ENCODE measurements at places on chromosomes 2 and 18.

GRCh38 chr18:78069784-78070664, 820.4 kb downstream of the GALR1 start:
- DNase-seq, result no peak

DNA sequence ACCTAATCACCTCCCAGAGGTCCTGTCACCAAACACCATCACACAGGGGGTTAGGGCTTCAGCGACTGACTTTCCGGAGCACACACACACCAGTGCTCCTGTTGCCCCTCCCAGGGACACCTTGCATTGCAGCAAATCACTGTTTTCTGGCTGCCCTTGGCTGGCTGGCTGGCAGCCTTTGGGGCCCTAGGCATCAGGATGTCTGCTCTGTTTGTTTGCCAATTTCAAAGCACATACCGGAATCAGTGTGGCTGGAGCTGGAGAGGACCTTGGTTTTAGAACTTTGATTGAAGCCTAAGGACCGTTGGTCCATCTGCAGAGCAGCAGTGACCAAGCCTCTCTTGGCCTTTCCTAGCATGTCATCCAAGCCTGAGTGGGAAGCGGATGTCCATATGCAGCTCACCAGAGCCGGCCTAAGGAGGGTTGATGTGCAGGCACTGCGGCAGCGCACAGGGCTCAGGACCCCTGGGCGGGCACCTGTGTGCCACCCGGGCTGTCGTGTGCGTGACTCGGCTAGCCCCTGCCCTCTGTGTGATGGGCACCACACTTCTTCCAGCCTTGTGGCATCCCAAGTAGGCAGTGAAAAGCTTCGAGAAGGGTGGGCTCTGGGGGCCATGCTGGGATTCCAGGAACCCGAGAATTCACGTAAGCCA, 62.1 kb downstream of the GBX2 start:
- no peak for DNase-seq

DNA sequence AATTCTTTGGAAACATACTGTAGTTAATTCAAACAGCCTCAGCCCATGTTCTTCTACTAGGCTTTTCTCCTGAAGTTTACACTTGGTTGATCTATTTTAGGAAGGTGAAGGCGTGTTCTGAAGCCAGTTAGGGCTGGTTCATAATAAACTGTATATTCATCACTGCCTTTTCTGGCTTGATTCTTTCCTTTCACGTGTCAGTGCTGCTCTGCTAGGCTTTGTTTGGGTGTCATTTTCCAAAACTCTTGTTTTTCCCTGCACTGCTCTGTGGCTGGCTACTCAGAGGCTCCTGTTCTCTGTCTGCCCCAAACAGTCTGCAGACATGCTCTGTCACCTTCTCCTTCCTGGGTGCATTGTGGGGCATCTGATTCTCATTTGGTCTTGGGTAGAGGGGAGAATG, 136.1 kb downstream of the PARD3B start:
- DNase-seq, result no peak

GRCh38 chr2:109463236-109463635, 150.5 kb downstream of the SEPTIN10 start:
- DNase-seq, result no peak

GRCh38 chr2:164314148-164314547, 307.1 kb downstream of the GRB14 start:
- DNase-seq, result no peak

DNA sequence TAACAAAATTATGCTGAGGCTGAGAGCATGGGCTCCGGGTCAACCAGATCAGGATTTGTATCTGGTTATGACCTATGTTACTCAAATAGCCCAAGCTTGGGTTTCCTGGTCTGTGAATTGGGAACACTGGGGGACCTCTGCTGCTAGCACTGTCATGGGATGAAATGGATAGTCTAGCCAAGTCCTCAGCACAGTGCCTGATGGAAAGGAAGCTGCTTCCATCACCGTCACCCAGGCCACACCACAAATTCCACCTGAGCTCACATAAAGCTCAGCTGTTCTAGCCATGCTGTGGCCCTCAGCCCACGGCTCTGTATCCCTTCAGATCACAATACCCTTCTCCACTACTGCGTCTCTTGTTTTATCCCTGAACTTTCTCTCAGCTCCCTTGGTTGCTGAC, 179.6 kb upstream of the SP5 start:
- no peak for DNase-seq

DNA sequence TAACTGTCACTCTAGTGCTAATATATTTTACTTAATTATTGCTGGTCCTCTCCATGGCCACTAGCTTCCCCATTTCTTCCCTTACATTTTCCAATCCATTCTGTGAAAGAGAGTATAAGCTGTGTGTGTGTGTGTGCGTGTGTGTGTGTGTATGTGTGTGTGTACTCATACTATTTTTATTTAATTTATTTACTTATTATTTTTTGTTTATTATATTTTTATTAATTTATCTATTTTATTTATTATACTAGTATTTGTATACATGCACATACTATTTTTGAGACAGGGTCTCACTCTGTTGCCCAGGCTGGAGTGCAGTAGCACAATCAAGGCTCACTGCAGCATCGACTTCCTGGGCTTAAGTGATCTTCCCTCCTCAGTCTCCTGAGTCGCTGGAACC, 59.6 kb downstream of the IKZF2 start:
- no peak for DNase-seq

DNA sequence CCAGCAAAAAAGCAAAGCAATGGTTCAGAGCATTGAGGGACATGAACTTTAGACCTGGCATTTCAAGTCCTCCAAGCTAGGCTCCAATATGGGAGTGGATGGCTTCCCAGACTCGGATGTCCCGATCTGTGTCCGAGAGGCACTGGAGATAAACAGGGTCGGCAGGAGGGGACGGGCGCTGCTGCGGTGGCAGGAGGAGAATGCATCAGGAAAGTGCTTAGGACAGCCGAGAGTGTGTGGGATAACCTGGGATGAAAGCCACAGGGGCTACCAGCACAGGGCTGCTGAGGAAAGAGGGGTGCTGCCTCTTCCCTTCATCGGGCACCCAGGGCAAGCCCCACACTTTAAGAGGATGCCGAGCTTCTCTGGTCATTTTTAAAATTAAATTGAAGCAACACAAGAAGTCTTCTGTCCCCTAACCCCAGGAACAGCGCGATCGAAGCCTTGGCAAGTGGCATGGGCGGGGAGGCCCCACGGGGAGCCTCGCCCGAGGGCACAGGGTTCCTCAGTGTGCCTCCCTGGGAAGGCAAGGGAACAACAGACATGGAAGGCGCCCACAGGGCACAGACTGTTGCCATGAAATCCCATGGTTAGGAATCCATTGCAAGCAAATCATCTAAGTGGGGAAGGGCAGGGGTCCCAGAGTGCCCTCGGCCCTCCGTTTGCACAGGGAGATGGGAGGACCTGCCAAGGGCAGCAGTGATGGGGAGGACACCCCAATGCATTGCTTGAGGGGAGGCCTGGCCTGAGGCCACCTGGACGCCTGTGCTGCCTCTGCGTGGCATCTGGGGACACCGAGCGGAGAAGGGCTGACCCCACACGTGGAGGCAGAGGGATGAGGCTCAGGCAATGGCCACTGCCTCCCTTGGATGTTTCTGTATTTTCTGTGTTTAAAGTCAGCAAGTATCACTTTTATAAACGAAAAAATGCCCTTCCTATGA, 78.5 kb upstream of the GPC1 start:
- DNase-seq, result no peak

GRCh38 chr2:185291035-185291647, 447.5 kb upstream of the FSIP2 start:
- no peak for DNase-seq

- no peak for DNase-seq
Observed at GRCh38 chr18:35828591-35828990, 143.9 kb upstream of the RMP24 start.

DNA sequence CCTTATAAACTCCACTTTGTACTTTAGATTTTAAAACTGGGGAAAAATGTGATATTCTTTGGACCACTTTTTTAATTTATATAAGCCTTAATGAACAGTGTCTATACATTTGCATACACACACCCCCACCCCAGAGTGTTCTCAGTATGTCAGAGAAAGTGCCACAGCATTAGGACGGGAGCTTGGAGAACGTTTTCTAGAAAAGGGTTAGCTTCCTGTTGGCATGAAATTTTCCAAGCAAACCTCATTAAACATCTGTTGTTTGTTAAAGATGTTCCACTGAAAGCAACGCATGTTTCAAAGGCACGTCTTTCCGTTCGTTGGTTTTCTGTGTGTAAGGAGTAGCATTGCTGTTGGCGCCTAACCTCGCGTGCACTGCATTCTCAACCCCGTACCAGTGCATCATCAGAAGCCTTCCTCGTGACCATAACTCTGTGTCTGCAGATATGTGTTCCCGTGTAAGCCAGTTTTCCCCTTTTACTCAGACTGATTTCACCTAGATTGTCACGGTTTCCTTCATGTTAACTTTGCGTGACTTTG, 228.5 kb downstream of the ALPK2 start:
- DNase-seq, result no peak

DNA sequence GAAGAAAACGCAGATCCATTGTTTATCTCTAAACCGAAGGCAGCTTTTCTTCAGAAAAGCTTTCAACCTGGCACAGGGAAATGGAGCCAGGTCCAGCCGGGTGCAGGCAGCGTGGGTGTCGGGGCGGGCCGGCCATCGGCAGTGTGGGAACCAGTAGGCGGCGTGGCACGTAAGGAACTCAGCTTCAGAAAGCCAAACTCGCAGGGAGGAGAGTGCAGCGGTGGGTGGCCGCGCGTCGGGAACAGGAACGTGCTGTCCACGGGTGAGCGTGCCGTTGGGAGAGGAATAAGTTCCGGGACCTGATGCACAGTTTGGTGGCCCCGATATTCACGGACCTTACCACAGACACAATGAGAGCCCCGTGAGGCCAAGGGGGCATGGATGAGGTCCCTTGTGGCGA, 270.4 kb downstream of the TWIST2 start:
- DNase-seq, result no peak

GRCh38 chr18:79395761-79396404, at the start of gene NFATC1:
TSS of gene NFATC1 (plus strand) at chr18:79395930. CDS start at chr18:79396225, 295 bp downstream.
- DNase-seq, result peak; percentile 64

DNA sequence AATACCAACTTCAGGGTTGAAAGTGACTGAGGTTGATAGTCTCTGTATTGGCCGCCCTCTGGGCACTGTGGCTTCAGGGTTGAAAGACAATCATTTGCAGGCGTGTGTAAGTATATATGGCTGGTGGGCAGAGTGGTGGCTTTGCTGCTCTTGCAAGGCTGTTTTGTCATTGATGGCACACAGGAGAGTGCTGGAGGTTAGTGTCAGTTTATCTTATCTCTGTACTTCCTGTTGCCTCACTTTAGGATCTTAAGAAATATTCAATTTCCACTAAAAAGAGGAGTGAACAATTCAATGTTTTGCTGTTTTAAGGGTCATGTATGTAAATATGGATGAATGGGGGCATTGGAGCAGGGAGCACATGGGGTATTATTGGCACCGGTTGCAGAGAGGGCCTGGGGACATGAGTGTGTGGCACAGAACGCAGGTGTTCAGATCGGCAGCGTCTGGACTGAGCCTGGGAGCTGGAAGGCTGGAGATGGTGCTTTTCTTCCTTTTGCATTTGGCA, 51.5 kb downstream of the NCK2 start:
- DNase-seq, result no peak

- DNase-seq, result no peak
Observed at GRCh38 chr2:121634354-121635307, 14.6 kb downstream of the CLASP1 start.

DNA sequence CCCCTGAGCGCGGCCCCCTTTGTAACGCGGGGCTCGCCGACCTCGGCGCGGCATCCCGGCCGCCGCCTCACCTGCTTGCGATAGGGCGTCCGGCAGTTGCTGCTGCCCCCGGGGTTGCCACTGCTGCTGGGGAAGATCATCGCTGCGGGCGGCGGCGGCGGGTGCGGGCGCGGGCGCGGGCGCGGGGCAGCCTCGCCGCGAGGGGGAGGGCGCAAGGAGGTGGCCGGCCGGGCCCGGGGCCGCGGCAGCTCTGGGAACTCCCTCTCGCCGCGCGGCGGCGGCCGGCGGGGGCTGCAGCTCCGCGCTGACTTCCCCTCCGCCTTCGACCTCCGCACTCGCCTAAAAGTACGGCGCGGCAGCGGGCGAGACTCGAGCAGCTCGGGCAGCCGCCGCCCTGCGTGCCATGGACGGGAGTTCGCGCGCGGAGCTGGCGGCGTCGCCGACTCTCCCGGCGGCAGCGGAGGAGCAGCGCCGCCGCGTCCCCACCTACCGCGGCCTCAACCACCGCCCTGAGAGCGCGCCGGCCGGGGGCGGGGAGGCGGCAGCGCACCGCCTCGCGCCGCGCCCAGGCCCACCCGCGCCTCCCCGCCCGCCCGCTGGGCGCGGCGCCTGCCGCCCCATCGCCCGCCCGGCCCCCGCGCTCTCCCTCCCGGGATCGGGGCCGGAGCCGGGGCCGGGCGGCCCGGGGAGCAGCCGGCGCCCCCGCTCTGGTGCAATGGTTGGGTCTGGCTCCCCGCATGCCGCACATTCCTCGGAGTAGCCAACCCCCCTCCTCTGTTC, 86.0 kb downstream of the RBMS1 start:
- DNase-seq, result peak; percentile 17

GRCh38 chr2:215612786-215613185, 176.9 kb upstream of the FN1 start:
- DNase-seq, result no peak

GRCh38 chr18:53028565-53028964, 688.6 kb downstream of the DCC start:
- no peak for DNase-seq

- no peak for DNase-seq
Observed at GRCh38 chr18:39305766-39306165, 1740.2 kb upstream of the CELF4 start.

Measured in activated naive CD4-positive, alpha-beta T cell (primary cell).